ENCODE measurements at places on chromosomes 5 and 9. TPM values are rescaled to one million over a fixed set of nuclear protein-coding genes. Genes with fewer than 3 reads are reported as not detected.
A peak's percentile ranks its signal among the peaks of the same experiment; 100 is the strongest.

The SCGB3A2 gene
- total RNA-seq: not detected

DNA sequence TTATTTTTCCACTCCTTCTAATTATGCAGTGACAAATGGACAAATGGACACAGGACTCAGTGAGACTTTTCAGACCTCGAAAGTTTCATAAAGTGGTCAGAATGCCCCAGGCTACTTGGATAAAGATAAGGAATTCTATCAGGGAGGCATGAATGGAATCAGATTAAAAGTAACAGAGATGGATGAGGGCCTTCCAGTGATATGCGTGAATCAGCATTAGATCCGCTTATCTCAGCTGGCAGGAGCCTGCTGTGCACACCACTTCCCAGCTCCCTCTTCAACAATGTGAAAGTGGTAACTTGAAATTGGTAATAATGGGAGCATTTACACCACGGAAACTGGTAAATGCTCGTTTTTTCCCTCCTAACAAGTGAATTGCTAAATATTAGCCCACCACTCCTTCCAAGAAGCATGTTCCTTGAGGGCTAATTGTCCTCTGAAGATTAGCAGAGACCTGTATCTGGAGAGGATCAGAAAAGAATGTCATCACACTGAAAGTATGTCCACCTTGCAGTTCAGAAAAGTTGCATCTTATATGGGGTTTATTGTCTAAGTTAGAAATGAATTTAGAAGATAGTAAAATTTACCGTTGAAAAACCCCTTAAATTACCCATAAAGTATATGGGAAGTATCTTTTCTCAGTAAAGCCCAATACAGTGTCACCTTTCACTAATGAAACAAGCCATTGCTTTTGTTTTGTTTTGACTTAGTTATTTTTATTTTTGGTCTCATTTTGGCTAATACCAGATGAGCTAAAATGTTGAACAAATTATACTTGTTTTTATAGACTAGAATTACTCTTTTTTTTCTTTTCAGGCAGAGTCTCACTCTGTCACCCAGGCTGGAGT, 125.3 kb downstream of the DPYSL3 start:
- H3K36me3 ChIP-seq: no peaks in the 10 kb centered on the region
- peaks cover 26% of the 10 kb centered on the region for H3K4me1 ChIP-seq
- no peak overlapping the region for H3K27ac ChIP-seq
- no peak for DNase-seq
- H3K4me3 ChIP-seq: no peak overlapping the region
- no peaks in the 10 kb centered on the region for H3K27me3 ChIP-seq

DNA sequence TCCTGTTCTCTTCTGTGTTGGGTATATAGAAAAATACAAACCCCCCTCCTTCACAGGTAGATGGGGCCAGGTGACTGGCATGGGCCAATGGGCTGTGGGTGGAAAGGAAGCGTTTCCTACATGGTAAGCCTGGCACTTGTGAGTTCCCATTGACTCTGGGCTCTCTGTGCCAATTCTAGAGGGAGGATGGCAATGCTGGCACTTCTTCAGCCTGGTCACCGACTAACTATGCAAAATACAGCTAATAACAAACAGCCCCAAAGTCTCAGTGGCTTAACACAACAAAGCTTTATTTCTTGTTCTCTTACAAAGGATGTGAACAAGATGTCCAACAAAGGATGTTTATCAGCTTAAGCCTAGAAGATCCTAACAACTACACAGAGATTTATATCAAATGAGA, 258.1 kb downstream of the SYK start:
- no peaks in the 10 kb centered on the region for H3K27me3 ChIP-seq
- no peaks in the 10 kb centered on the region for H3K36me3 ChIP-seq
- no peak overlapping the region for H3K4me3 ChIP-seq
- no peak overlapping the region for H3K27ac ChIP-seq

- H3K4me3 ChIP-seq: no peak overlapping the region
- DNase-seq: no peak
- H3K4me1 ChIP-seq: peaks cover 11% of the 10 kb centered on the region
- no peaks in the 10 kb centered on the region for H3K27me3 ChIP-seq
- no peaks in the 10 kb centered on the region for H3K36me3 ChIP-seq
Measured at GRCh38 chr5:132433141-132433540, 57.4 kb downstream of the IRF1 start.

GRCh38 chr5:131513780-131514179, 121.2 kb downstream of the RAPGEF6 start:
- H3K36me3 ChIP-seq: no peaks in the 10 kb centered on the region
- H3K27me3 ChIP-seq: no peaks in the 10 kb centered on the region
- no peak overlapping the region for H3K4me3 ChIP-seq
- H3K27ac ChIP-seq: no peak overlapping the region
- no peak for DNase-seq
- peaks cover 4% of the 10 kb centered on the region for H3K4me1 ChIP-seq

DNA sequence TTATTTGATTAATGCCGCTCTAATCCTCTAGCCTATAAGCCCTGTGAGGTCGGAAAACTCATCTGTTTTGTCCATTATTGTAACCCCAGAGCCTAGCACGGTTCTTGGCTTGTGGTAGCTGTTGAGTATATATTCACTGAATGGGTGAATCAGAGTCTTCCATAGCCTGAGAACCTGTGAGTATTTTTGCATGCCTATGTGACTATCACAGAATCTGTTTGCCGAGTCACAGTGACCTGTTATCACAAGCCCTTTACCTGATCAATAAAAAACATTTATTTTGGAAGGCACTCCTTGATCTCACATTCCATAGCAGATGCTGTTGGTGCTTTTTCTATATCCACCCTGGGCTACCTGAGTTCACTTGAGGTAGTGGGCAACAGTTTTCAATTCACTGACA, 125.0 kb upstream of the STC2 start:
- no peaks in the 10 kb centered on the region for H3K36me3 ChIP-seq
- H3K4me3 ChIP-seq: no peak overlapping the region
- no peaks in the 10 kb centered on the region for H3K27me3 ChIP-seq
- no peak for DNase-seq

GRCh38 chr5:25688156-25688555, 1043.4 kb upstream of the CDH10 start:
- H3K27ac ChIP-seq: no peak overlapping the region
- no peaks in the 10 kb centered on the region for H3K36me3 ChIP-seq
- DNase-seq: no peak
- H3K4me3 ChIP-seq: no peak overlapping the region
- H3K4me1 ChIP-seq: no peaks in the 10 kb centered on the region

- H3K4me1 ChIP-seq: no peaks in the 10 kb centered on the region
- no peaks in the 10 kb centered on the region for H3K27me3 ChIP-seq
- H3K4me3 ChIP-seq: no peak overlapping the region
Measured at GRCh38 chr5:67855523-67855922, 360.0 kb upstream of the PIK3R1 start.

GRCh38 chr5:139748505-139748826, 47.1 kb upstream of the PSD2 start:
- peaks cover 51% of the 10 kb centered on the region for H3K27me3 ChIP-seq
- H3K4me3 ChIP-seq: no peak overlapping the region
- H3K27ac ChIP-seq: no peak overlapping the region

GRCh38 chr9:4306066-4306776, 6.4 kb upstream of the GLIS3 start:
- no peak overlapping the region for H3K27ac ChIP-seq
- peaks cover 5% of the 10 kb centered on the region for H3K27me3 ChIP-seq
- H3K4me1 ChIP-seq: no peaks in the 10 kb centered on the region
- no peak overlapping the region for H3K4me3 ChIP-seq

GRCh38 chr5:14364576-14365472, 216.8 kb upstream of the OTULINL start:
- peak; percentile 53 for DNase-seq
- no peaks in the 10 kb centered on the region for H3K27me3 ChIP-seq
- H3K36me3 ChIP-seq: peaks cover 55% of the 10 kb centered on the region
- no peak overlapping the region for H3K27ac ChIP-seq

DNA sequence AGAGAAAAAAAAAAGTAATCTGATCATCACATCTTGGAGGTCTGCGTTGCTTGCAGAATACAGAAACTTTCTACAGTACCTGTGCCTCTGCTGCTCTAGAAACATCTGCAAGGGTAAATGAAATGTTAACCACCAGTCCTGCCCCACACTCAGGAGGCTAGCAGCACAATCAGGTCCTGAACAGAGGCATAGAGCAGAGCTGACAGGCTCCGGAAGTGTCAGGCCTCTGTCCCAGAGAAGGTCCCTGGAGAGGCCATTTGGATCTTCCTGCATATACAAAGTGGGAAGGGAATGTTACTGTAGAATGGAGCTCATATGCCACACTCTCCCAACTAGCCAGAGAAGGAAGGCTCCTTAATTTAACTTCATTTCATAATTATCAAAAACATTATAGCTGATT, 7.2 kb downstream of the NRG2 start:
- H3K27ac ChIP-seq: peak overlapping the region; percentile 56
- H3K4me3 ChIP-seq: no peak overlapping the region
- H3K27me3 ChIP-seq: no peaks in the 10 kb centered on the region
- peak; percentile 42 for DNase-seq
- H3K36me3 ChIP-seq: no peaks in the 10 kb centered on the region

DNA sequence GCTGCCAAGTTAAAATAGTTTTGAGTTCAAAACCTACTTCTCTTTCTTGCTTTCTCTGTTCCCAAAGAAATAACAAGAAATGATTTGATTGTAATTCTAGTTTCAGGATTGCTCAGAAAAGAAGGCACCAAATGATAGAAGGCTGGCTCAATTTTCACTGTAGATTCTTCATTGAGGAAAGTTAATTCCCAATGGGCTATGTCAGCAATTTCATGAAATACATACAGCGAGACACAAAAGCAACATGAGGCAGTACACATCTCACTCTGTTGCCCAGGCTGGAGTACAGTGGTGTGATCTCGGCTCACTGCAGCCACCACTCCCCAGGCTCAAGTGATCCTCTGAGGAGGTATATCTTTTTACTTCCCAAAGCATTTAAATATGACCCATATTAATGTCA, 1659.9 kb upstream of the C9orf72 start:
- H3K27me3 ChIP-seq: no peaks in the 10 kb centered on the region
- H3K27ac ChIP-seq: no peak overlapping the region
- DNase-seq: no peak

The MINAR2 gene
- 0.25 TPM for total RNA-seq

GRCh38 chr9:81627481-81627880, 61.9 kb downstream of the TLE1 start:
- no peaks in the 10 kb centered on the region for H3K4me1 ChIP-seq
- no peak overlapping the region for H3K4me3 ChIP-seq
- DNase-seq: no peak
- no peaks in the 10 kb centered on the region for H3K36me3 ChIP-seq
- peaks cover 87% of the 10 kb centered on the region for H3K27me3 ChIP-seq
- no peak overlapping the region for H3K27ac ChIP-seq

The FGF10 gene
- total RNA-seq: 60.0 TPM

- H3K4me3 ChIP-seq: no peak overlapping the region
- H3K4me1 ChIP-seq: peaks cover 10% of the 10 kb centered on the region
- H3K27me3 ChIP-seq: no peaks in the 10 kb centered on the region
- no peak overlapping the region for H3K27ac ChIP-seq
Measured at GRCh38 chr5:127406326-127407121, 110.9 kb upstream of the PRRC1 start.

The AQP7 gene
- 3.8 TPM for total RNA-seq

- H3K36me3 ChIP-seq: no peaks in the 10 kb centered on the region
- no peak overlapping the region for H3K4me3 ChIP-seq
- H3K27me3 ChIP-seq: no peaks in the 10 kb centered on the region
- H3K27ac ChIP-seq: peak overlapping the region; percentile 55
- no peak for DNase-seq
- peaks cover 9% of the 10 kb centered on the region for H3K4me1 ChIP-seq
Measured at GRCh38 chr5:52950686-52951085, 38.5 kb upstream of the ITGA2 start.

GRCh38 chr5:1010181-1010510, 1.5 kb downstream of the NKD2 start:
- no peak for DNase-seq
- no peak overlapping the region for H3K27ac ChIP-seq
- H3K4me1 ChIP-seq: peaks cover 2% of the 10 kb centered on the region
- peaks cover 54% of the 10 kb centered on the region for H3K27me3 ChIP-seq
- no peak overlapping the region for H3K4me3 ChIP-seq

The UBE2QL1 gene
- 5.9 TPM for total RNA-seq

GRCh38 chr5:143879646-143880045, 67.7 kb downstream of the HMHB1 start:
- no peak overlapping the region for H3K4me3 ChIP-seq
- no peak overlapping the region for H3K27ac ChIP-seq

- H3K36me3 ChIP-seq: no peaks in the 10 kb centered on the region
- no peaks in the 10 kb centered on the region for H3K4me1 ChIP-seq
- H3K27ac ChIP-seq: no peak overlapping the region
- H3K4me3 ChIP-seq: no peak overlapping the region
Measured at GRCh38 chr5:129836321-129836720, 67.9 kb upstream of the CHSY3 start.

GRCh38 chr5:144205141-144205551, 34.5 kb downstream of the KCTD16 start:
- H3K4me3 ChIP-seq: peak overlapping the region; percentile 32
- no peaks in the 10 kb centered on the region for H3K36me3 ChIP-seq
- H3K27me3 ChIP-seq: peaks cover 50% of the 10 kb centered on the region
- H3K4me1 ChIP-seq: no peaks in the 10 kb centered on the region
- peak; percentile 40 for DNase-seq
- H3K27ac ChIP-seq: no peak overlapping the region

The SPAG8 gene
- 2.9 TPM for total RNA-seq

The TEX48 gene
- total RNA-seq: not detected

The IFNB1 gene
- total RNA-seq: not detected

- H3K4me1 ChIP-seq: peaks cover 22% of the 10 kb centered on the region
- H3K27ac ChIP-seq: peak overlapping the region; percentile 64
- H3K4me3 ChIP-seq: no peak overlapping the region
Measured at GRCh38 chr9:69223605-69224004, 49.5 kb downstream of the TJP2 start.

- no peaks in the 10 kb centered on the region for H3K36me3 ChIP-seq
- no peaks in the 10 kb centered on the region for H3K4me1 ChIP-seq
- H3K27me3 ChIP-seq: no peaks in the 10 kb centered on the region
Measured at GRCh38 chr9:5355817-5356216, 16.1 kb upstream of the RLN1 start.

DNA sequence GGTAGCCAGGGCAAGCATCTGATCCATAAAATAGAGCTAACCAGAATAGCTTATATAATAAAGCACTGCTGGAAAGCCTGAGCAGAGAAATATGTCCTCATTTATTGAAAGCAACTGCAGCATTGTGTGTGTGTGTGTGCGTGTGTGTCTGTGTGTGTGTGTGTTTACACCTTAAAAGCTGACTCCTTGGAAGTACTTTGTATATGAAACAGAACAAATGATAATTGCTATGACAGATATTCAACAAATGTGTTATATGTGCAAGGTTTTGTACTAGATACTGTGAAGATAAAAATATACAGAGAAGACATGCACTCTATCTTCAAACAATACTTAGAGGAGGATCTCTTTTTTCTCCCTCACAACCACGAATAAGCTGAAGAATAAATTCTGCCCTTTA, 22.0 kb upstream of the IFNE start:
- no peaks in the 10 kb centered on the region for H3K36me3 ChIP-seq
- H3K4me3 ChIP-seq: no peak overlapping the region
- no peaks in the 10 kb centered on the region for H3K4me1 ChIP-seq
- H3K27ac ChIP-seq: no peak overlapping the region
- DNase-seq: no peak
- no peaks in the 10 kb centered on the region for H3K27me3 ChIP-seq

The C5orf52 gene
- not detected for total RNA-seq

- no peaks in the 10 kb centered on the region for H3K4me1 ChIP-seq
- no peaks in the 10 kb centered on the region for H3K27me3 ChIP-seq
- no peak for DNase-seq
- no peak overlapping the region for H3K27ac ChIP-seq
Measured at GRCh38 chr5:148938522-148938882, 112.1 kb downstream of the ADRB2 start.
